WERI-Rb-1 (cell line): ENCODE measurements at places on chromosomes 13 and 19.

GRCh38 chr19:1453525-1454364, 3.8 kb downstream of the APC2 start:
- DNase-seq, result peak; percentile 75

DNA sequence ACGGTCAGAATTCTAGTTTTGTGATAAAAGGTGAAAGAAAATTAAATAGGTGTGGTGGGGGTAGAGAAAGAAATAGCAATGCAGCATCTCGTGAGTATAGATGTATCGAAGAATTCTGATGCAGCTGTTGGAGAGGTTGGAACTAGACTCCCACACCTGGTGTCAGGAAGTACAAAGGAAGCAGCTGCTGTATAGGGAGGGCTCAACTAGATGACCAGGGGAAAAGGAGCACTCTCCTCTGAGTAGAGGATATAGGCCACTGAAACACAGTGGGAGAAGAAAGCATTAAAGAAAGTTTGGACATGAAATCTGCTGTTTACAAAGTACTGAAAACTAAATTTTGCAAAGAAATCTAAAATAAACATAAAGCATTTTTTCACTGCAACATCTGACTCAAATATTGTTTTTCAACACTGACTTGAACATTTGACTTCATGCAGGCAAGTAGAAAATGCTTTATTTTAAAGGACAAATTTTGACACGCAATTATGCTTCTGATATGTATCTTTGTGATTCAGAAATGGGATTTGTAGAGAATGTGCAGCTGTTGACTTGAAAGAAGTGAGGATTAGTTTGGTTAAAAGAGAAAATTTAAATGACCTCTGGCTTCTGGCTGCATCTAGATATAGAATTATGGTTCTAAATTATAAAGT, 82.2 kb downstream of the MIPEP start:
- DNase-seq, result no peak

GRCh38 chr13:105346141-105346775, 1189.2 kb downstream of the EFNB2 start:
- no peak for DNase-seq

DNA sequence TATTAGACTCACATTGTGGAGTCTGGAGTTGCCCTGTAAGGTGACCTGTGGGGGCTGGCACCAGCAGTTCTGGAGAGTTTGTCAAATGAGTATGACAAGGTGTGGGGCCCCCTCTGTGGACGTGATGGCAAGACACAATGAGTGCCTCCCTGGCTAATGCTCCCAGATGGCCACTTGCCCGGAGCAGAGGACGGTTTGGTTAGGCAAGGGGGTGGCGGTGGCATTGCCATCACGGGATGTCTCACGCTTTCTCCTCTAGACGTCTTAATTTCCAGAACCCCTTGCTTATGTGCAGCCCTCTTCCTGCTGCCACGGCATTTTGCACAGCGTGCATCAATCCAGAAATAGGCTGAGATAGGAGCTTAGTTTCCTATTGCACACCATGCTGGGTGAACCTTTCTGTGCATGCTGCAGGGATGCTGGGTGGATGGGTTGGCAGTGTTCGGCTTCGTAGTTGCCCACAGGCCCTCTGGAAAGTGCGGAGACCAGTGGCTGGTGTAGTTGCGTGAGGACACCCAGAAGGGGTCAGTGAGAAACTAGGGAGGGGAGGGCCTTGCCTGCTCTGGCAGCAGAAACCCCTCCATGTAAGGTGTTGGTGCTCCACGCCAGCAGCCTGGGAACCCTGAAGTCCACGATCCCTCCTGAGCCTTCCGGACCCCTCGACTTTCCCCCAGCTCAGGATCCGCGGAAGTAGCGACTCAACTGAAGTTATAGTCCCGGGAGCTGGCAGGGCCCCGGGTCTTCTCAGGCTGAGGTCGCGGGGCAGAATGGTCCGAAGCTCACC, 18.1 kb upstream of the LRP3 start:
- DNase-seq, result peak; percentile 59

- no peak for DNase-seq
Measured at GRCh38 chr19:47190167-47190727, 40.8 kb downstream of the BBC3 start.

GRCh38 chr13:41678249-41678648, 220.9 kb downstream of the RGCC start:
- DNase-seq, result no peak

GRCh38 chr13:50170447-50171037, 155.3 kb downstream of the KCNRG start:
- DNase-seq, result no peak

DNA sequence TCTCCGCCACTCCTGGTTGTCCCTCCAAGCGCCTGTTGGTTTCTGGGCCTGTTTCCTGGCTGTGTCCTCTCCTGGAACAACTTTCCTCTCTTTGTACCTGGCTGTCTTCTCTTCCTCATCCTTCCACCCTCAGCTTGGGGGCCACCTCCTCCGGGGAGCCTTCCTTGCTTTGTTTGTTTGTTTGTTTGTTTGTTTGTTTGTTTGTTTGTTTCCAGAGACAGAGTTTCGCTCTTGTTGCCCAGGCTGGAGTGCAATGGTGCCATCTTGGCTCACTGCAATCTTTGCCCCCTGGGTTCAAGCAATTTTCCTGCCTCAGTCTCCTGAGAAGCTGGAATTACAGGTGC, 6.6 kb upstream of the TCF3 start:
- DNase-seq, result no peak

DNA sequence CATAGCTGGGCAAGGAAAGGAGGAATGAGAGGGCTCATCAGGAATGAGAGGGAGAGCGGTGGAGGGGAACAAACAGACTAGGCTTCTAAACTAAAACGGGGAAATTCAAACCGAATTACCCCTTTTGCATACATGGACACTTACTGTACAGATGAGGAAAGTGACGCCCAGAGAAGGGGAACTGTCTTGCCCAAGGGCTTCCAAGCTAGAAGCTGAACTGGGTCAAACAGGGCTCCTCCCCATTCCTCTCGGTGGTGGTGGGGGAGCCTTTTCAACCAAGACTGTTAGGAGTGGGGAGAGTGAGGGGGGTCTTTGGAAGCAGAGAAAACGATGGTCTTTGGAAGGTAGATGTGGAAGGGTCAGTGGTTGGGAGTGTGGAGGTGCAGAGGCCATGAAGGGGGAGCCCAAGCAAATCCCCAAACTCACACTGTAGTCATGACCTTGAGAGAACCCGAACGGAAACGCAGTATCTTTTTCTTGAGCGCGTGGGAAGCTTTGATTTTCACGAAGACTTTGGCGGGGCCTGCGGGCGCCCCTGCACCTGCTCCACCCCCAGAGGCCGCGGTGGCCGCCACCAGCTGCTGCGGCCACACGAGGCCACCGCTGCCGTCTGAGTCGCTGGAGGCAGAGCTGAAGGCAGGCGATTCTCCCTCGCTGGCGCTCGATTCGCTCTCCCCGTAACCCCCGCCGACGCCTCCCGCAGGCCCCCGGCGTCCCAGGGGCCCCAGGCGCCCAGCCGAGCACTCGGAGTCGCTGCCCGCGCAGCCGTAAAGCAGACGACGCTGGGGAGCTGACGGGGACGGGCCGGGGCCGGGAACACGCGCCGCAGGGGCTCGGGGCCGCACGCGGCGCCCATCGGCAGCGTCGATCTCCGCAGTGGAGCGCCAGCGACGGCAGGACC, 12.3 kb upstream of the GNG8 start:
- DNase-seq, result no peak

DNA sequence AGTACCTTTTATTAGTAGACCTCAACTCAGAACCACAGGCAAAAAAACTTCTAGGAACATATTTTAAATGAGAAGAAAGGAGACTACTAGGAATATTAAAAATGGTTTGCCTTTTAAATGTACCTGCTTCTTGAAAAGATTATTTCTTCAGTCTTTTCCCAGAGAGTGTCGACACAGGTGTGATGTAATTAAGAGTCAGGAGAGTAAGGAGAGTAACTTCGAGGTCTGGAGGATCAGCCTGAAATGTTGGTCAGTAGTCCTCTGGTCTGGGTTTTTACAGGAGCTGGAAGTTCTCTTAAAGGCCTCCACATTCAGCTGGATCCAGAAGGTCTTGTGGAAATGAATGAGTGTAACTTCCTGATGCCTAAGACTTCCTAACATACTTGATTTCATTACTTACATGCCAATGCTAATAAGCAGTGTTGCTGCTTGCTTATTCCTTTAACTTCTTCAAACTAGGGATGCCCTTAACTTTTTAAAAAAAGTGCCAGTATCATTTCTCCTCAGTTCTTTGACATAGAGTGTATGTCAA, at the start of gene KCTD4:
Gene KCTD4 (minus strand): TSS at position 345 of the 532 bp plus-strand sequence. CDS start 6,478 bp downstream, outside the sequence.
- DNase-seq, result no peak

DNA sequence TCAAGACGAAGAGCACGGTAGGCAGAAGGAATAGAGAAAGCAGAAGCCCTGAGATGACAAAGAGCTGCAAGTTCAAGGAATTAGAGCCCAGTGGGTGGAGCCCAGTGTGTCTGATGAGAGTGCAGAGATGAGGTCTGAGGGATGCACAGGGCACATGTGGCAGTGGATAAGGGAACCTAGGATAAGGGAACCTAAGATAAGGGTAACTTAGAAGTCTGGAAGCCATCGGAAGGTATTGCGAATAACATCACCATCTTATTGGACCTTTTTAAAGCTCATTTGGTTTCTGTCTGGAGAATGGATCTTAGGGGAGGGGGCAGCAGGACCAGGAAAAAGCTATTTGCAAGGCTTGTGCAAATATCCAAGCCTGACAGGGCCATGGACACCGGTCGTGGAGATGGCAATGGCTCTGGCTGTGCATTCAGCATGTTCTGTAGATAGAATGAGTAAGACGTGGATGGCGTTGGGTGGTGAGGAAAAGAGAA, 1.3 kb downstream of the FPR3 start:
- DNase-seq, result no peak
